ENCODE measurements at places on chromosomes 4 and X.

DNA sequence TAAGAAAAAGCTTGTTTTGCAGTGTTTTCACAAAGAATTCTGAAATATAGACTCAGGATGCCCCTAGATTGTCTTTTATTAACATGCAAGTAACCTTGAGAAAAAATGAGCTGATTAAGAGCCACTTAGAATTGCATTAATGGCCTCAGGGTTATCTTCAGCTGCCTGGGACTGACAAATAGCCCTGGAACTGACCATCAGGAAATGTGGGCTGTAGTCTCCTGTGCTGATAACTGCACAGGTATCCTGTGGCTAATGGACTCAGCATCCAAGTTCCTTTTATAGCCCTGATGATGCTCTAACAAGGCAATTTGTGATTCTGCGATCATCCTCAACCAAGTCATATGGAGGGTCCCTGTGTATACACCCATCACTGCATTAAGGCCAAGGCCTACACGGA is 17.0 kb downstream of the CA5B start:
- no peak for DNase-seq

GRCh38 chrX:140503238-140503601 is 1.6 kb downstream of the SOX3 start:
- peak; percentile 10 for DNase-seq

- no peak for DNase-seq
Observed at GRCh38 chr4:123997776-123998449, 601.3 kb downstream of the SPRY1 start.

GRCh38 chrX:9495496-9495895 is 30.6 kb downstream of the TBL1X start:
- no peak for DNase-seq

DNA sequence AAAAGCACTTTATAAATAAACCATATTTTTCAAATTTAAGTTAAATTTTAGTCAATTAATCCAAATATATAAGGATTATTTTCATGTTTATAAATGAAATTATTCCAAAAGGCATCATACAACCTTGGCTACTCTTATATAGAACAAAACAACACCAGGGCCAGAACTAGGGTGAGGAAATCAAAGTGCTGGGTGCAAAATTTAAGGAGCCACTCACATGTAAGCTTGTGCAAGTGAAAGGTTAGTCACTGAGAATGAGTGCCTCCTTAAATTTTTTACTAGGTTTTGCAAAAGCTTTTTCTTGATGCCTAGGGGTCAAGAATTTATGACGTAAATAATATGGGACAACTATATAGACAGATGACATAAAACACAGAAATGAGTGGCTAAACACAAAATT is 83.4 kb upstream of the COX18 start:
- no peak for DNase-seq

DNA sequence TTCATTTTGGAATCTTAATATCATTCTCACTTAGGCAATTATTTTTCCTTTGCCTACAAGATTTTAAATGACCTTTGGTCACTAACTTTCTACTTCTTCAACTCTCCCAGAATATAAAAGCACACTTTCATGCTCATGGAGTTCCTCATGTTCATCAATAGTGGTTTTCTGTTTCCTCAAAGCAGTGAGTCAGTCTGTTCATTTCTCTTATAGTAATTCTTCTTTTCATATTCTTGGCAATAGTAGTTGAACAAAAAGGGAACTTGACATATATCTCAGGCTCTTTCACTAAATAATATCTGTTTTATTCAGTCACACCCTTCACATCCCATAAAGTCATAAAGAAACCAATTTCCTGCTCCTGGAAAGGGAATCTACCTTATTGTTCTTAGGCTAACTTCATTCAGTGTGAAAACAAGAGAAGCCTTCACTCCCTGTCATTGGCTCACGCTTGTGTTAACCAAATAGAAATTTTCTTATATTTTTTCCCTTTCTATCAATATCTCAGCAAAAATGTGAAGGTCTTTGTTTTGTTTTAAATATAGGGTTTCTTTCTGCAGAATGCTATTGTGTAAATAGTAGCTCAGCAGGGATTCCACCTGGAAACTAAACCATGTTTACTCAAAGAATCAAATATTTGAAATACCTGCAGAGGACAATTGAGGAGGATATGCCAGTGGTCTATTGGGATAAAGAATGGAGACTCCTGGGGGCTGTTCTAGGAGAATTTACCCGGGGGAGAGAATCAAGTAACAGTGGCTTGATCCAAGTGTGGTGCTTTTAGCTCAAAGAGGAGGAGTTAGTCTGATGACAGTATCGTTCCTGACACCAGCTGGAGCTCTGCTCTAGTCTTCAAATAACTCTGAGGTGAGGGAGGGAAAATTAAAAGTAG is 13.4 kb upstream of the TNIP3 start:
- no peak for DNase-seq

GRCh38 chr4:24279469-24279868 is 304.9 kb downstream of the DHX15 start:
- DNase-seq: no peak

DNA sequence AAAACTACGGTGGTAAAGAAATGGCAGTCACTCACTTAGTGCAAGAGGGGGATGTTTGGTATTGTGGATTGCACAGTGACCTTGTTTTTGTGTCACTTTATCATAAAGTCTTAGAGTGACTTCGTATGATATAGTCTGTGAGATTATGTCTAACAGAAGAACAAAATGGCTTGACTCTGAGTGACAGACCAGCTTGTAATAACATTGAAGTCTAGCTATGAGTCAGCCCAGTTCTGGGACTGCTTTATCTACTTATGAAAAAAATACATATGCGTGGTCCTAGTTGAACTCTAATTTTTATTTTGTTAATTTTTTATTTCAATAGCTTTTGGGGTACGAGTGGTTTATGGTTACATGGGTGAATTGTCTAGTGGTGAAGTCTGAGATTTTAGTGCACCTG is 20.0 kb downstream of the DCLK2 start:
- DNase-seq: no peak

DNA sequence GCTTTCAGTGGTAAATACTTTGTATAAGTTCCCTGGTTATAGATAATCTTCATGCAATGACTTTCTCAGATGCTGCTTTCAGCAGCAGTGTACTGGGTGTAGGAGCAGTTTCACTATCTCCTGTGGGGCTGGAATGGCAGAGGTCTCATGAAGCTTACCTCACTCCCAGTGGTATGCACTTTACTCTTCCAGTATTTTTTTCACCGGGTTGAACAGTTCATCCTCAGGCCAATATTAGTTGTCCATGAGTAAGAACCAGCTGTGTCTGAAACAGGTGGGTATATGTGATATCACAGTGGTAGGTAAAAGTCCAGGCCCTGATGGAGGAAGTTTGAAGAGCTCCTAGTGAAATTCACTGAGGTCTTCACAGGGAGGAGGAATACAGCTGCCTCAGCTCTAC is 351.5 kb upstream of the EMCN start:
- no peak for DNase-seq

GRCh38 chrX:98141466-98141865 is 1257.8 kb downstream of the RPA4 start:
- no peak for DNase-seq

DNA sequence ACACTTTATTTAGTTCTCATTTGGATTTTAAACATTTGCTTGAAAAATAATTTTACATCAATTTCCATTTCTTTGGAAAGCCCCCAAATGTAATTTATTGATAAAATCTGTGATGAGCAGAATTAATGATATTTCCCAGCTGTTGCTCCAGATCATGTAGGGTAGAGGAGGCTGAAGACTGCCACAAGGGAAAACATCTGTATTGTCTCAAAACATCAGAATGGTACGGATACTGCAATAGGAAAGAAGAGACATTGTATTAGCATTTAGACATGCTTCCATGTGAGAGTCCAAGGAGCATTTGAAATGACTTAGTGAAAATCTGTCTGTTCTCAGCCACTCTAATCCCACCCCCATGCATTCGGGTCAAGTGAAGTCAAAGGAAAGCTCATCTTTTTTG is 14.4 kb downstream of the ADH1A start:
- DNase-seq: no peak

DNA sequence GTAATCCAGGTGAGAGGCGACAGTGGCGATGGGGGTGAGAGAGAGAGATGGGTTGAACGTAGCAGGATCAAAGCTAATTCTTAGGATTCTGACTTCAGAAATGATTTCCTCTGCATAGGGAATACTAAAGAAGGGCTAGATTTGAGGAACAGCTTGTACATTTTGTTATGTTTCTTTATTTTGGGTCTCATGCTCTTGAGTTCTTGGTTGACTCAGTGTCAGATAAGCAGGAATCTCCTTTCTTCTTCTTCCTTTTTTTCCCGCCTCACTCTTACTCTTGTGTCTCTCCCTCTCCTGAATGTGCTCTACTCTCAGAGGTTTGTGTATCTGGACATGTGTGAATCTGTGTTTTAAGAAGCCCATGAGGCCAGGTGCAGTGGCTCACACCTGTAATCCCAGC is 36.4 kb downstream of the FAM193A start:
- DNase-seq: no peak
